Foreskin keratinocyte (primary cell): ENCODE measurements at places on chromosomes 3 and 15. TPM values are rescaled to one million over a fixed set of nuclear protein-coding genes. Genes with fewer than 3 reads are reported as not detected.

DNA sequence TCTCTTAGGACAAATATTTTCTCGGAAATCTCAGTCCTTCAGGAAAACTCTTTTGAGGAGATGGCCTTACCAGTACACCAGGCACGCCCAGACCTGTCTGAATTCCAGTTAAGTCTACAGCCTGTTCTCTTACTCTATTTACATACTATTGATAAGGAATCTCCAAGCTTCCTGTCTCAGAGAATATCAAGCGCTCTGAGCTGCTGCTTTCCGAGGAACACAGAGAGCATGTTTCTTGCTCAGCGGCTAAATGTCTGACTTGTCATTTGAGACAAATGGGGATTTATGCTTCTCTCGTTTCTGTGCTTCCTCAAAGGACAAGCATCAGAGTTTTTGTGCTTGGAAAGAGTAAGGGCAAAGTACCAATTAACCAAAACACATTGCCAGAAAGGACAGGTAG lies 112.4 kb upstream of the CCDC54 start:
- no peak for DNase-seq

DNA sequence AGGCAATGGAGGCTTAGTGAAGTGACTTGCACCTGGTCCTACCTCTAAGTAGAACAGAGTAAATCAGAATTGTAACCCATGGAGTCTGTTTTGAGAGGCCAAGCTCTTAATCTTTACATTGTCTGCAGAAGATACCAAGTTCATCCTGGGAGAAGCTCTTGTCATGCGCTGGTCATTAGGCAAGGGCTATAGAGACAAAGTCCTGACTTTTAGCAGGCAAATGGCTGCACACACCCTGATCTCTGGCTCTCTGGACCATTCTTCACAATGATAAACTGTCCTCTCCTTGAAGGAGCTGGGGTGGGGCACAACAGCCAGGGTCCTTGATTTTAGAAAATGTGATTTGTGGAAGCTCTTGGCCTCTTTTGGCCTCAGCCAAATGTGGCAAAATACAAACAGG lies 65.4 kb downstream of the MCTP2 start:
- no peak for DNase-seq

- no peak for DNase-seq
Observed at GRCh38 chr3:41600616-41601015, 361.3 kb downstream of the ULK4 start.

- DNase-seq = no peak
Observed at GRCh38 chr3:98892263-98892662, 9.2 kb downstream of the DCBLD2 start.

GRCh38 chr3:42703695-42704025 lies 1.1 kb upstream of the HHATL start:
- no peak for DNase-seq

GRCh38 chr15:63462088-63462487 lies 42.3 kb upstream of the USP3 start:
- DNase-seq = no peak

DNA sequence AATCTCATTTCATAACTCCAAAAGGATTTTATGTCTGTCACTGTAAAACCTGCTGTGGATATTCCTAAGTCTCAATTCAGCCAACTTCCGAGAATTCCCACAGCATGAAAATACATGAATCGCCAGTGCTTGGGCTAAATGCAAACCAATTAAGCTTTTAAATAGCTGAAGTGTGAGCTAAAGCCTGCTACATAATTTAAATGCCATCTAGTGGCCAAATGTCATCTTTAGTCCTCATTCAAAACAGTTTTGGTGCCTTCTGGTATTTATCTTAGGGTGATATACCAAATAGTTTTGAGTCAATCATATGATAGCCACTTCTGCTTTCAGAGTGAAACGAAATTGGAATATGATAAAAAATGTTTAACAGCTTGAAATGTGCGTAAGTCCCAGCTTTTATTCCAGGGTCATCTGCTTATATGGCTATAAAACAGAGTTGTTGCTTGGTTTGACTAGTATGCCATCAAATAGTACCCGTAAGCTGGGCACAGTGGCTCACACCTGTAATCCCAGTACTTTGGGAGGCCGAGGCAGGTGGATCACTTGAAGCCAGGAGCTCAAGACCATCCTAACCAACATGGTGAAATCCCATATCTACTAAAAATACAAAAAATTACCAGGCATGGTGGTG lies 41.8 kb upstream of the CCNL1 start:
- peak; percentile 11 for DNase-seq

DNA sequence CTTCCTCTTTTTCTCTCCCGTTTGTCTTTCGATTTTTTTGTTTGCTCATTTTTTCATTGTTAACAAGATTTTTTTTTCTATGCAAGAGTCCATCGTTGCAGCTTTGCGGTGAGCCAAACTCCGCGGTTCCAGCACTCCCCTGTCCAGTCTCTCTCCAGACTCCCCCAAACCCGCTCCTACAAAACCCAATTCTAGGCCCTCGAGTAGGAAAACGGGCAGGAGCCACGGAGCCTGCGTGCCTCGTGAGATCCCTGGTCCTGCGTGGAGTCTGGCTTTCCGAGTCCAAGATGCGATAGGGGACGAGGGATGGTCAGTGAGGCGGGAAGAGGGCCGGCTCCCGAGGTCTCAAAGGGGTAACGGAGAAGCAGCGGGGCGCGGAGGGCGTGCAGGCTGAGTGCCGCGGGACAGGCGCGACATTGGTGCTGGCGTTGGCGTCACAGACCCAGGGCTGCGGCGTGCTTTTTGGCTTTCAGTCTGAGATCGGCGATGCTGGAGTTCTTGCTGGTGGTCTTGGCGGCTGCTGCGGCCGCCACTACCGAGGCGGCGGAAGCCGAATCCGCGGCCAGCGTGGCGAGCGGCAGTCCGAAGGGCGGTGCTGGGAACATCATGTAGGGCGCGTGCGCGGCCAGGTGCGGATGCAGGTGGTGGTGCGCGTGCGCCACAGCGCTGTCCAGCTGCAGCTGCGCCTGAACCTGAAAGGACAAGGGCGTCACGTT lies 8.5 kb downstream of the SHOX2 start:
- DNase-seq = no peak

Gene PLXNA1
- polyA plus RNA-seq = 23.7 and 24.2 TPM in 2 replicates

Gene KLHL25
- polyA plus RNA-seq = 4.0 and 4.1 TPM in 2 replicates

Gene DUOXA2
- not detected in 2 replicates for polyA plus RNA-seq

Gene LMAN1L
- polyA plus RNA-seq = not detected in 2 replicates

Gene DYNLT2B
- 55.6 and 62.4 TPM in 2 replicates for polyA plus RNA-seq
